ENCODE measurements at places on chromosomes 5 and 9.

DNA sequence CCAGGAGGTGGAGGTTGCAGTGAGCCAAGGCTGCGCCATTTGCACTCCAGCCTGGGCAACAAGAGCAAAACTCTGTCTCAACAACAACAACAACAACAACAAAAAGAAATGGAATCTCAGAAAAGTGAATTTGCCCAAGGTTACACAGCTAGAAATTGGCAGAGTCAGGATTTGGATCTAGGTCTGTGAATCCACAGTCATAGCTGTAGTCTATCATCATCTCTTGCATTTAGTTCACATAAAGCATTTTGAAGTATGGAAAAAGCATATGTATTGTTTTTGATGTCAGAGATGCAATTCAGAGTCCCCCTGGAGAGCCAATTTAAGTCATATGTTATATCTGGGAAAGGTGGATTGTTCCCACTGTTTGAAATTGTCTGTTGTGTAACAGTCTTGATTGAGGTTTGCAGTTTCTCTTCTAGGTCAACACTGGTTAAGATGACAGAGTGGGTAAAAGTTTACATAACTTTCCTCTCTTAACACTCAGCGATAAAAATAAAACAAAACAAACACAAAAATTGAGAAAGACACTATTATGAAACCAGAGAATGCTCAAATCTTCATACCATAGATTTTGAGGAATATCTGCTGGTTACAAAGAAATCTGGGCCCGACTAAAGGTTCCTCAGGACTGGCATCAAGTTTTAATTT lies 21.5 kb upstream of the GPR21 start:
- DNase-seq = peak; percentile 17

DNA sequence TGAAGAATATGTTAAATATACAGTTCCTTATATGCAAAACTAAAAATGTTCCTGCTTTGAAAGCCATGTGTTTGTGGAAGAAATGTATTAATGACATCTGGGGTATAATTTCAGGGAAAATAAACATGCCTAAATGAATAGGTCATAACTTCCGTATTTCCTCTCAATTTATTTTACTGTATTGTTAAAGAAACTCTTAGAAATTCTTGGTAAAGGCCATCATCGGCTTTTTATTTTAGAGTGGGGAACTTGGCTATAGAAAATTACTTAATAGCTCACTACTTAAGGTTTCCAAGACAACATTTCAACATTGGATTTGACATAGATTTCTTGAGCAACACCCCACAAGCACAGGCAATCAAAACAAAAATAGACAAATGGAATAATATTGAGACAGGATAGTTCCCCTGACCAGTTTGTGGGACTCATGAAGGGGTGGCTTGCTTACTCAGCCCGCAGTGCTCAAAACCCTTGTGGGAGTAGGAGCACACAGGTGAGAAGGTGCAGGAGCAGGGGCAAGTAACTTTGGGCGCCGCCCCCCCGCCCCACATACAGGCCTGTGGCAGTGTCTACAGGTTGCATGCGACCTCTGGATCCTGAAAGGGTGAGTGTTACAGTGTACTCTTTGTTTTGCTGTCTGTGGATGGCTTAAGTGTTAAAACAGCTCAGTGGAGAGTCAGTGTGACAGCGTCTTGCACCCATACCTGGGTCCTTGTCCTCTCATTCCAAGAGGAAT lies 891.4 kb upstream of the C9orf72 start:
- no peak for DNase-seq

DNA sequence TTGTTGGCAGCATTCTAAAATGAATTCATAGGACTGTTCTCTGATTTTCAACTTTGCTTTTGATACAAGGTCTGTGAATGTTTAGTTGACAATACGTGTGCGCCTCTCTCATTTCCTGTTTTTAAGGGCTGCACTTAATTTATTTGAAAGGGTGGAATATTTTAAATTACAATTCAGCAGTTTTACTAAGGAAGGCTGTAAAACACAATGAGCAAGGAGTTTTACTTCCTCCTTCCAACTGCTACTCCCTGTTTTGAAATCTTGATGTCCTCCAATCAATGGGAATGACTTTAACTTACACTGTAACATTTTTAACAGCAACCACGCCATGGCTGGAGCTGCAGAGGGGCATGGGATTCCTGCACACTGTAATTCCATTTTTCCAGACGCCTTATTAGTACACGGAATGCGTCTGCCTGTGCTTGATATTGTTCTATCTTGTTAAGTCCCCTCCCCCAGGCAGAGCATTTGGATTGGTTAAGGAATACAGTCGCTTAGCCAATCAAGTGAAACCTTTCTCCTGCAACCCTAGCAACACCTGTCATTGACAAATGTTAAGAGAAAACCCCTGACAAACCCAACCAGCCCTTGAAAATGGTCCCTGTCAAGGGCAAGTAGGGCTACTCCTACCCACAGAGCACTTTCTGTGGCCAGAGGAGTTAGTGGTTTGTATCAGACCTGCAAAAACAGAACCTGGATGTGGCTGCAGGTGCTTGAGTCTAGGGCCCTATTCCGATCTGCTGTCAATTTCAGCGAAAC lies 12.5 kb upstream of the ZSWIM6 start:
- no peak for DNase-seq

GRCh38 chr5:64773533-64773932 lies 4.8 kb downstream of the CWC27 start:
- no peak for DNase-seq

GRCh38 chr9:19379697-19380046 lies 364 bp downstream of the RPS6 start:
- no peak for DNase-seq

DNA sequence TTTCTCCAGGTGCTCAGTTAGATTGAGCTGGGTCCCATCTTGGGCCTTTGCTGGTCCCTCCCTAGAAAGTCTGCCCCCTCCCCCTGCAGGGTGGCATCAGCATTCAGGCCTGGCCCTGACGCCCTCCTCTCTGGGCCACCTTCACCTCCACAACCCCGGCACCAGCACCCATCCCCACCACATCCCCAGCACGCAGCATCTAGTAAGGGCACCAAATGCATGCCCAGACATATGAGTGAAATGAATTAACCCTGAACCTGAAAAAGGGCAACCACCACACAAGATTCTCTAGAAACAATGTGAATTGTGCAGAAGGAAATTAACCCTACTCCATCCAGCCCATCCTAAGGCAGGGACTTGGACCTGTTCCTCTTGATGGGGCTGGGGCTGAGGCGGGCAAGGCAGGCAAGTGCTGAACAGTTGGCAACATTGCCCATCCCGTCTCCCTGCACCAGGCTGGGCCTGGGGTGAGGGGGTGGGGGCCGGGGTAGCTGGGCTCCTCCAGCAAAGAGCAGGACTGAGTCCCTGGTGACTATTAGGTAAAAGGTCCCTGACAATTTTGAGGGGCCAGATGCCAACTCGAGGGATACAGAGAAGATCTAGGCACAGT lies 125.9 kb downstream of the KCNIP1 start:
- no peak for DNase-seq

DNA sequence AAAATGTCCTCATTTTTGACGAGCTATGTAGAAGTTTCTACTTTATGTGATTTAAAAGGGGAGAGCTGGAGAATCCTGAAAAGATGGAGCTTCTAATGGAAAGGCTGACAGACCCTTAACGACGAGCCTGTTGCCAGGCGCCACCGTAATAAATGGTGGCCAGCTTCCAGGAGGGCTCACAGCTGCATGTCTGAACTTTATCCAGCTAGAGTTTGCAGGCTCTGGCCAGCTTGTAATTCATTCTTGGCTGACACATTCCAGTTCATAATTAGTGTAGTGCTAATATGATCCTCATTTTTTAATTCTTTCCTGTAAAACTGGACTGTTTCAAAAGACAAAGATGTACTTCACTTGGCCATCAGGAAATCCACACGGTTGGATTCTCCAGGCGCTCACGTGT lies 246.7 kb downstream of the GAS1 start:
- DNase-seq = no peak

- DNase-seq = no peak
Observed at GRCh38 chr9:135152614-135153334, 65.3 kb downstream of the OLFM1 start.

DNA sequence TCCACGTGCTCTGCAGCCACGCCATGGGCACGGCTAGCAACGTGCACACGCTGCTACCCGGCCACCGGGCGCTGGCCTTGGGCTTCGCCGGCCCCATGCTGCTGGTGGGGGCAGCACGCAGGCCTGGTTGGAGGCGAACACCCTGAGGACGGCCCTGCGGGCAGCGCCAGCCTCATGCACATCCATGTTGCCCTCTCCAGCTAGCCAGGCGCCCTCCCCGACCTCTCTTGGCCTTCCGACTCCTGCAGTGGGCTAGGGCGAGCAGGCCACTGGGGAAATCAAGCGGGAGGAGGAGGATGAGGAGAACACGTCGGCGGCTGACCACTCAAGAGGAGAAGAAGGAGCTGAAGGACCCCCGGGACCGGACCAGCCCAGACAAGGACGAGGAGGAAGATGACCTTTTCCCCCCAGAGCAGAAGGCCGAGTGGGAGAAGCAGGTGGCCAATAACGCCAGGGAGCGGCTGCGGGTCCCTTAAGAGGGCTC lies 73.3 kb downstream of the INSL6 start:
- no peak for DNase-seq

GRCh38 chr5:132459031-132459982 lies 31.3 kb downstream of the IRF1 start:
- peak; percentile 74 for DNase-seq

- no peak for DNase-seq
Observed at GRCh38 chr5:95850391-95850894, 27.9 kb upstream of the GLRX start.

DNA sequence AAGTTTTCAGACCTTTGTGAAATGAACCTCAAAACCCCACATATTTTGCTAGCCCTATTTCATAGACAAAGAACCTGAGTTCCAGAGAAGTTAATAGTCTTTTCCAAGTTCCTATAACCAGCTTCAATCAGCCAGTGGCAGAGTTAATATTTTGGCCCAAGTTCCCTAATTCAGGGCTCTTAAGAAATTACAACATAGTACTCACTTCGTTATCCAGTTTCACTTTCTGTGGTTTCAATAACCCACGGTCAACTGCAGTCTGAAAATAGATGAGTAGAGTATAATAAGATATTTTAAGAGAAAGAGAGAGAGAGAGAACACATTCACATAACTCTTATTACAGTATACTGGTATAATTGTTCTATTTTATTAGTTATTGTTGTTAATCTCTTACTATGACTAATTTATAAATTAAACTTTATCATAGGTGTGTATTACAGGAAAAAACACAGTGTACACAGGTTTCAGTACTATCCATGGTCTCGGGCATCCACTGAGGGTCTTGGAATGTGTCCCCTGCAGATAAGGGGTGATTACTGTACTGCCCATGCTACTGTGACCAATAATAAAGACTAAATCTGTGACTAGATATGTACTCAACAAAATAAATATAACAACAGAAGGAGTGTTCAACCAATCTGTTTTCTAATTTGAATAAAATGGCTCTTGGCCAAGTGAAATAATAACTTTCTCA lies 9.3 kb upstream of the MYOT start:
- no peak for DNase-seq

DNA sequence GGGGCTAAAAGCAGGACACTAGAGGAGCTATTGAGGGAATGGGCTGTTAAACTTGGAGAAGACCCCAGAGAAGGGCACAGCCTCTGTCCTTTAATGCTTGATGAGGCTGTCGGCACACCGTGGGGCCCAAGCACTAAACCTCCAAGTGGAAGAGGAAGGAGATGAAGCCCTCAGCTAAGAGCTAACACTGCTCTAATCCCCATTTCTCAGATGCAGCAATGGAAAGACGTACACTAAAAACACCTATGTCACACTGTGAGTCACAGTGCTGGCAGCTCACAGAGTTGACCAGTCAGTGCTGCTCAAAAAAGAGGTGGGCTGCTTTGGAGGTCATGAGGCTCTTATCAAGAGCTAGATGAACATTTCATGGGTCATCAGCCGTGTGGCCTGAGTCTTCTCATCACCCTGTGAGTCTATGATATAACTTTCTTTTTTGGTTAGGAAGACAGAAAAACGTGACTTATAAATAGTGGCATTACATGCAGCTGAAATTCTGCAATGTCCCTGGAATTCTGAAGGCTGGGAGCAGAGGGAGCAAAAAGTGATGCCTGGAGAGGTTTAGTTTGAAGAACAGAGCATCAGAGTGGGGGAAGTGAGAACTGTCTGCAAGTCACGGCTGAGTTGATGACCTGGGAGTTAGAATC lies 21.5 kb downstream of the TNFSF8 start:
- DNase-seq = no peak

Data from smooth muscle cell of the brain vasculature (primary cell).